ENCODE measurements at places on chromosomes 4 and X.
A peak's percentile ranks its signal among the peaks of the same experiment; 100 is the strongest.

DNA sequence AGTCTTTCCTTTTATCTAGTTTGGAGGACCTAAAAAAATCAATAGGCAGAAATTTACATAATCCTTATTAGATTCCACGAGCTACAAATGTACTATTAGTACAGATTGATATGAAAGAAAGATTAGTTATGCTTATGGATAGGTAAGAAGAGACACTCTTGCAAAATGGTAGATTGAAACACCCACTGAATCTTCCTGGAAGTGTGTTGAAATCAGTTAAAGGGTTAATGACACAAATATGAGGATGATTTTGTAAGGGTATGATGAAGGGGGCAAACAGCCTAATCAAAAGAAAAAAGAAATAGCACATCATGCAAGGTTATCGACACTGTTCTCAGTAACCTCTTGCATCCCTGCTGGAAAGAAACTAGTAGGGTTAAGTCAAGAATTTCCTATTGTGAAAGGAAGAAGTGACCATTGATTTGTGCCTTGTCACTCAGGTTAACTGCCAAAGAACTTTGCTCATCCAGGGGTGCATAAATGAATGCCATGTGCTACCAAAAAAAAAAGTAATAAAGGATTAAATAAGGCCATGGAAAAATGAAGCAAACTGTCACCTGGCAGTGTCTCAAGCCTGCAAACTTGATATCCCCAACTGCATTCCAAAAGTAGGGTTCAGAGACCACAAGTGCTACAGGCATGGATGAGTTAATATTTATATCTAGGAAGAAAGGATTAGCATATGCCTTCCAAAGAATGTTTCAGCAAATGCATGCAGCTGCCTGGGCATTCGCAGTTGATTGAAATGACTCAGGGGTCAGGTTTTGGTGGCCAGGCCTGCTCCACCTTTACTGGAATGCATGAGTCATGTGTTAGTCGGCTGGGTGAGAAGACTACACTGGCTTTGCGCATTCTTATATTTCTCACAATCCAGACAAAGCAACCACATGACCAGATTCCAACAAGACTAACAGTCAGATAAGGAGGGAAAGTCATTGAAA, 78.3 kb upstream of the ATXN3L start:
- DNase-seq: no peak

DNA sequence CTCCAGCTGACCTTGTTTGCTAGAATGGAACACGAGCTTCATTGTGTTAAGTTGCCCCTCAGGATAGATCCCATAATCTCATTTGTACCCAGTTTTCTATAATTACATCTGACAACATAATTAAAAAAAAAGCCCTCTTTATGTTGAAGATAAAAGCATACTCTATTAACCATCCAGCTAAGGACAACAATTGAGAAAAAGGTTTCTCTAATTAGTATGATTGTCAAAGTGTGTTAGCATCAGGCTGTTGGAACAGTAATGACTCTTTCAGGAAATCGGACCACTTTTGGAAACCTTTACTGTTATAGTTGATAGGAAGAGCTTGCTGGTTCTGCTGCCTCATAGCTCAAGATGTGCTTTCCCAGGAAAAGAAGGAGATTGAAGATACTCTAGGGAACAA, 172.6 kb downstream of the FHIP1A start:
- DNase-seq: no peak

- DNase-seq: no peak
Measured at GRCh38 chr4:171025776-171026175, 787.4 kb upstream of the GALNTL6 start.

DNA sequence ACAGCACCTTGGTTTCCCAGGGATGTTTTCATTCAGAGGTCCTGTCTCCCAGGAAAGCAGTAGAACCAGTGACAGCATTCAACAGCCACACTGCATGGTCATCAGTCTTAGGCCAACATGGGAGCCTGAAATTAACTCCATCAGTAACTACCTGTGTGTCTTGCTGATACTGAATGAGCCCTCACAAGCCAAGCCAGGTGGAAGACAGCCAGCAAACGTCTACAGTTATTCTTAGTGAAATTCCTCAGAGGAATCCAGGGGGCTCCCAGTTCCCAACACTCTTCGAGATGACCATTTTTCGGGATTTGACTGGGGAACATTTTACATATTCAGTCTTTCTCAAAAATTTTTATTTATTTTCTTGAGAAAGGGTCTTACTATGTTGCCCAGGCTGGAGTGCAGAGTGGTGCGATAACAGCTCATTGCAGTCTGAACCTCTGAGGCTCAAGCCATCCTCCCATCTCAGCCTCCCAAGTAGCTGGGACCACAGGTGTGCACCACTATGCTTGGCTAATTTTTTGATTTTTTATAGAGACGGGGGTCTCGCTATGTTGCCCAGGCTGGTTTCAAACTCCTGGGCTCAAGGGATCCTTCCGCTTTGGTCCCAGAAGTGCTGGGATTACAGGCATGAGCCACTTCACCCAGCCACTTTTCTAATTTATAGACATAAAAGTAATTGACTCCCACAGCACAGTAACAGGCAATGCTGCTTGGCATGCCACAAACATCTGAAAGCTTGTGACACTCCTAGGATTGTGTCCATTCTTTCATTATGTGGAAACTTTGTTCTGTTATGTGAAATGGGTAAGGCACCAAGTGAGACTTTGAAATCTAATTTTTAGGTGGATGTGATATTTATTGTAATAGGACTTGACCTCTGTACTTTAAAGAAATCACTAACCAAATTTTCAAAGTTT, 116.9 kb downstream of the SOWAHB start:
- DNase-seq: no peak

DNA sequence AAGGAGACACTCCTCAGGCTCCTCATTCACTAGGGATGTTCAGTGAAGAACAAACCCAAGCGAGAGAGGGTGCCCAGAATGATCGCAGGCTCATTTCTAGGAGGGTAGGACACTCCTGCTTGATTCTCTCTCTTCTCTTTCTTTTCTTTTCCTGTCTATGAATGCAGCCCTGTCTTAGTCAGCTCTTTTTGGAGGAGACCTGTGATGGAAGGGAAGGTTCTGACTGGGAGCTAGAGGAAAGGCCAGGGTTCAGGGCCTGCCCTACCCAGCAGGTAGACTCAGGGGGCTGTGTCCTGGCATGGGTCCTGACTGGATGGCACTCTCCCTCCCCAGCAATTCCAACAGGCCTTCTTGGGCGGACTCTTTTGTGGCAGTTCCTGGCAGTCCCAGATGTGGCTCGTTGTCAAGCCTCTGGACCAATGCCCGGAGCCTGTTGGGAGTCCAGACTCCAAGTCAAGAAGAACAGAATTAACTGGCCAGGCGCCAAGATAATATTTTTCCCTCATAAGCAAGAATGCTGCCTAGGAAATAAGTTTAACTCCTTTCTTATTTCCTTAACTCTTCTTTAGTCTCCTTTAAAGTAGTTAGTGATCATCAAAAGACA, 139.4 kb upstream of the SCML1 start:
- DNase-seq: no peak

- DNase-seq: no peak
Measured at GRCh38 chr4:96389770-96390169, 549.9 kb downstream of the PDHA2 start.

- no peak for DNase-seq
Measured at GRCh38 chrX:39922926-39923325, 174.8 kb downstream of the BCOR start.

GRCh38 chr4:8252301-8253173, 17.0 kb upstream of the HTRA3 start:
- DNase-seq: no peak

GRCh38 chr4:79798047-79798446, 275.0 kb downstream of the ANTXR2 start:
- DNase-seq: no peak

DNA sequence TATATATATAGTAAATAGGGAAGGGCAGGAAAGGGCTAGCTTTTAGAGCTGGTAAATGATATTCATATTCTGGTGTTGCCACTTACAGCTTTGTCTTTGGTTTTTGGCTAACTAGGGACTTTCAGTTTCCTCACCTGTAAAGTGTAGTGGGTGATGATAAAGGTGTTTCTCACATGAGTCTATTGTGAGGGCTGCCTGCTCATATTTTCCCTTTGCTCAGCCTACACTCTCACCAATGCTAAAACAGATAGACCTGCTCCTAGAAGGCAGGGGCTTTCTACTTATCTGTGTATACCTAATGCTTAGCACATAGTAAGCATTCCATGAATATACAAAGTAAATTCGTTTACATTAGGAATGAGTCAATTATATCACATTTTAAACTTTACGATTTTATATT, 137.2 kb upstream of the HS3ST1 start:
- no peak for DNase-seq

DNA sequence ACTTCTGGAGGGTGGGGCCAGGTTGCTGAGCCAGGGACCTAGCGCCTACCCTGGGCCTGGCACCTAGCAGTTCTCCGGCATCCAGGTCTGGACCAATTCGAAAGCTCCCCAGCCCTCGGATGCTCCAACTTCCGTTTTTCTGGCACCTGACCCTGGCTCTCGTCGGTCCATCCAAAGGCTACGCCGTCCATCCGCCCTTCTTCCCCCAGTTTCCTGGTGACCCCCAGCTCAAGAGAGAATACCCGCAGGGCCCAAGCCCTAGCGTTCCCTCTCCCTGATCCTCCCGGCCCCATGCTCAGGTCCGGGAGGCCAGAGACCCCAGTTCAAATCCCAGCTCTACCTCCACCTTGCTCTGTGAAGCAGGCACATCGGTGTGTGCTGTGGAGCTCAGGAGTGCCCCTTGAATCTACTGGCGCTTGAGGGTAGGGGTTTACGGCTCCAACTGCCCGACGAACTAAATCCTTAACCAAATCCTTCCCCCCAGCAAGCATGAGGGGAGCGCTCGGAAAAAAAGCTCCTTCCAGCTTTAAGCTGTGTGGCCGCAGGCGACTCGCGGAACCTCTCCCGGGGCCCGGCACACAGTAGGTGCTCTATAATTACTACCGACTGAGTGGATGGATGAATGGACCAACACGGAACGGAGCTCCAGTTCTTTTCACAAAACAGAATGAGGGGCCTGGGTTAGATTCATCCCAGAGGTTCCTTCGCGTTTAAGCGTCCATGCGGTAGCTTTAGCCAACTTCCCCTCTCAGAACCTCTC, 1.1 kb downstream of the CRMP1 start:
- DNase-seq: no peak

GRCh38 chr4:177225605-177226004, 84.1 kb upstream of the NEIL3 start:
- no peak for DNase-seq

DNA sequence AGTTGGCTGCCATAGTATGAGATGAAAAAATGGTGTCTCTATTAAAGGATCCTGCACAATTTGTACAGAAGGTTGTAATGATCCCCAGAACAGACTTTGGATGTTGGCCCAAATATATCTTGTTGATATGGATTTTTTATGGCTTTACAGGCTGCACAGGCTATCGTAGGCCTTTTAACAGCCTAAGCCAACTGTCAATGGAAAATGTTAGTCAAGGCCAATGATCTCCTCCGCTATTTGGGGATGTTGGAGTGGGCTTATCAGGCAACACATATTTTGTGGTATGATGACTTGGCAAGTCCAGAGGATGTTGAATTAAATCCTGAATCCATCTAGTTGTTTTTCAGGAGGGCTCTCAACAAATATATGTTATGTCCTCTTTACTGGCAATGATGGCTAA, 42.1 kb downstream of the ZCCHC13 start:
- DNase-seq: no peak

GRCh38 chr4:3229964-3230363, 19.0 kb upstream of the MSANTD1 start:
- DNase-seq: no peak

- DNase-seq: no peak
Measured at GRCh38 chrX:41946989-41947612, 23.7 kb upstream of the CASK start.

- DNase-seq: no peak
Measured at GRCh38 chr4:47349326-47349725, 114.2 kb downstream of the COMMD8 start.

DNA sequence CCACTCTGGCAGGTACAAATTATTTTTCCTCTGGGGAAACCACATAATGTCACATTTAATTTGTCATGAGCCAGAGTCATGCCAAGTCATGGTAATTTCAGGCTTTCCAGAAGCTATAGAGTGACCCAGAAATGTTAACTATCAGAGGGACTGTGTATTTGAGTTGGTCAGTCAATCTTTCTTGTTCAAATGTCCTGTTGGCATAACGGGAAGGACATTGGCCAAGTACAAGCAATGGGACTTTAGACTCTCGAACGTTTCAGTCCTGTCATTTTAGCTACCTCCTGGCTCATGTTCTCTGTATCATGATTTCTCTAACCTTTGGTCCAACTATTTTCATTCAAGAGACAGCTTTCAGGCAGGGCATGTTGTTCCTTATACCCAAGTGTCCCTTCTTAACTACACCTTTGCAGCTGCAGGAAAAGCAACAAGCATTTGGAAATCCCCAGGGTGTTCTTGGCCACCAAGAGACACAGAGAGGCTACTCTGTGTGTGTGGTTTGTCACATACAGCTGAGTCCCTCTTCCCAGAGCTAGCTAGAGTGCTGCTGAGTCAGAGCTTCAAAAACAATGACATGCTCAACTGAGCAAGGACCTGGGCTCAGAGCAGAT, 142.6 kb downstream of the EGF start:
- peak; percentile 6 for DNase-seq

- no peak for DNase-seq
Measured at GRCh38 chrX:115345615-115346014, 56.1 kb downstream of the LUZP4 start.

GRCh38 chr4:6598641-6599040, 23.7 kb downstream of the MAN2B2 start:
- DNase-seq: no peak

GRCh38 chrX:2784026-2784425, 32.2 kb downstream of the XG start:
- DNase-seq: no peak

DNA sequence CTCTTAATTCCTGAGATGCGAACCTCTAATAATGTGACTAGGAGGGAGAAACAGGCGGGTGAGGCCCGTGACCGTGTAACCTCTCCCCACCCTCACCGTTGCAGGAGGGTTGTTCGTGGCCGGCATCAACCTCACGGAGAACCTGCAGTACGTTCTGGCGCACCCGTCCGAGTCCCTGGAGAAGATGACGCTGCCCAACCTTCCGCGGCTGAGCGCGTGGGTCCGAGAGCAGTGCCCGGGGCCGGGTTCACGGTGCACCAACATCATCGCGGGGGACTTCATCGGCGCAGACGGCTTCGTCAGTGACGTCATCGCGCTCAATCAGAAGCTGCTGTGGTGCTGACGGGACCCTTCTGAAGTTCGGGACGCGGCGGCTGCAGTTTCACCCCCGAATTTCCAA, 17.8 kb downstream of the PLCXD1 start:
- DNase-seq: no peak

- no peak for DNase-seq
Measured at GRCh38 chr4:70838204-70838603, 1.5 kb downstream of the GRSF1 start.

DNA sequence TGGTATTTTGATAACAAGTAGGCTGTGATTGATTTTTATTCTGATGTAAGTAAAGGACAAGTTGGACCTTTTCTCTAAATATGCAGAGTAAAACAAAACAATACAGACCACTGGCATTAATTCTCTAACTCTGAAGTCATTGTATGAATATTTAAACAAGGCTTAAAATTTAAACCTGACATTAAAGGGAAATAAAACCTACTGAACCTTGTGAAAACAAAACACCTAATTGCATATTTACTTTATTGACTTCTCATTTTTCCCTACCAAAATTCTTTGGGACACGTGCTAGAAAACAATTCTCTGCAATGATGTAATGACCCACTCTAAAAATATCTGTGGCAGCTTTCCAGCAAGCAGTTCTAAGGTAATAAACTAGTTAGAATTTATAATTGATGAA, 369.7 kb upstream of the TRAM1L1 start:
- DNase-seq: no peak

GRCh38 chrX:53729751-53730150, 43.2 kb upstream of the HUWE1 start:
- DNase-seq: no peak

Data from CD4-positive, alpha-beta T cell treated with Interleukin-21 for 1 hour (primary cell).